ENCODE measurements at places on chromosomes 11 and 22.

DNA sequence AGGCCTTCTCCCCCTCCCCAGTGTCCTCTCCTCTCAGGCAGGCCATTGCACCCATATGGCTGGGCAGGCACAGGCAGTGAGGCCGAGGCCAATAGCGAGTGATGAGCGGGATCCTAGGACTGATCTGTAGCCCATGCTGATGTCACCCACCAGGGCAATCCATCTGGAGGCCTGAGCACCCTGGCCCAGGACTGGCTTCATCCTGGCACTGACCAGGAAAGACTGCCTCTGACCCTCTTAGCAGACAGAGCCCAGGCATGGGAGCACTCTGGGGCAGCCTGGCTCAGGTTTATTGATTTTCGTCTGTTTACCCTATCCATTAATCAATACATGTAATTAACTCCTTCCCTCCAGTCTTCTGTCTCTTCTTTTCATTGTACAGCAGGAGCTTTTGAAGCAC is 5.1 kb upstream of the TIRAP start:
- DNase-seq = peak; percentile 40

DNA sequence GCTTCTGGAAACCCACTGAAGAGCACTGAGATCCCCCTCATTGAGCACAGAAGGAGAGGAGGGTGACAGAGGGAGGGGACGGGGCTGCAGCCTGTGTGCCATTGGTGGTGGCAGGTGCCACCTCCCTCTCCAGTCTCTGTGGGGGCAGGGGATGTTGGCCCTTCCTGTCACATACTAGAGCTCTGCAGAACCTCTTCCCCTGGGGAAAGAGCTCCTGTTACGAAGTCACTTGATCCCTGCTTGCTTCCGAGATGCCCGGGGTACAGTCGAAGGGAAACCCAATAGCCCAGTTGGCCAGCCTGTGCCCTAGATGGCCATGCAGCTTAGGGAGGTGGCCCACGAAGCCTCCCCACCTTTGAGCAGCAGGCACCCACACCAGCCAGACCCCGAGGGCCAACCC is 29.4 kb downstream of the DAGLA start:
- no peak for DNase-seq

DNA sequence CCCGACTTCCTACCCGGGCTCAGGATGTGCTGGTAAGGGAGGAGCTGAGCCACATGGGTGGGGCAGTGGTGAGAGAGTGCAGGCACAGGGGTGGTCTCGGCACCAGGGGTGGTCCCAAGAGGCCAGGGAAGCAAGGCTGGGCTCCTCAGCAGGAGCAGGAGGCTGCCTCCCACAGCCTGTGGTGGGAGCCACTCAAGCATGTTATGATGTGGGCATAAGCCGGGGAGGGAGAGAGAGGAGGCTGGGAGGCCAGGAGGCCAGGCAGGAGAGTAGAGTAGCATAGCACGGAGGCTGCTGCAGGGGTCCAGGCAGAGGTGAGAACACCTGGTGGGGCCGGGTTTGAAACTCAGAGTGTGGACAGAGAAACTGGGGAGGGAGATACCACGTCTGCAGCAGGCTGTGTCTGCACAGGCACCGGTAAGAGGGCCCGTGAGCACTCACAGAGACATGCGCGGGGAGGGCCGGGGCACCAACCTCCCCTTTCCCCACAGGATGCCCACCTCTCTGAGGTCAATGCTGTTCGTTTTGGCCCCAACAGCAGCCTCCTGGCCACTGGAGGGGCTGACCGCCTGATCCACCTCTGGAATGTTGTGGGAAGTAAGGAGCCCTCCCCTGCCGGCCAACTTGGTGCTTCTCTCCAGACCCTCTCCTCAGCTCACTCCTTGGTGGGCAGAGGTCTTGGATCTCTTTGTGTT is 10.7 kb downstream of the ATG16L2 start:
- DNase-seq = no peak

GRCh38 chr11:108620958-108621772 is 27.6 kb upstream of the EXPH5 start:
- DNase-seq = no peak

DNA sequence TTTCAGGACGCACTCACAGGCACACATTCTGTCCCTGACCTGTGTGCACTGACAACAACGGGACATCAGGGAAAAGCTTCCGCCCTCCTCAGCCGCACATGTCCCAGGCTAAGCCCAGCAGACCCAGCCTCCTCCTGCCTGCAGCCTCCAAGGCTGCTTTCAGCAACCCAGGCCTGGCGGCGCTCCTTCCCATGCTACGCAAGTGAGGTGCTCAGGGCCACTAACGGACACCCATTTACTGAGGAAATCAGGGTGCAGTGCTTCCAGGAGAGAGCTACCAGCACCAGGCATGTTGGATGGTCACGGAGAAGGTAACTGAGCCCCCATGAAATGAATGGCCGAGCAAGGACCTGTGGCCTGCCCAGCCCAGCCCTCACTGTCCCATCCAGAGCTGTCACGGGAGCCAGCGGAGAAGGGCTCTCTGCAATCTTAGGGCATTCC is 6.9 kb downstream of the MOB2 start:
- no peak for DNase-seq

DNA sequence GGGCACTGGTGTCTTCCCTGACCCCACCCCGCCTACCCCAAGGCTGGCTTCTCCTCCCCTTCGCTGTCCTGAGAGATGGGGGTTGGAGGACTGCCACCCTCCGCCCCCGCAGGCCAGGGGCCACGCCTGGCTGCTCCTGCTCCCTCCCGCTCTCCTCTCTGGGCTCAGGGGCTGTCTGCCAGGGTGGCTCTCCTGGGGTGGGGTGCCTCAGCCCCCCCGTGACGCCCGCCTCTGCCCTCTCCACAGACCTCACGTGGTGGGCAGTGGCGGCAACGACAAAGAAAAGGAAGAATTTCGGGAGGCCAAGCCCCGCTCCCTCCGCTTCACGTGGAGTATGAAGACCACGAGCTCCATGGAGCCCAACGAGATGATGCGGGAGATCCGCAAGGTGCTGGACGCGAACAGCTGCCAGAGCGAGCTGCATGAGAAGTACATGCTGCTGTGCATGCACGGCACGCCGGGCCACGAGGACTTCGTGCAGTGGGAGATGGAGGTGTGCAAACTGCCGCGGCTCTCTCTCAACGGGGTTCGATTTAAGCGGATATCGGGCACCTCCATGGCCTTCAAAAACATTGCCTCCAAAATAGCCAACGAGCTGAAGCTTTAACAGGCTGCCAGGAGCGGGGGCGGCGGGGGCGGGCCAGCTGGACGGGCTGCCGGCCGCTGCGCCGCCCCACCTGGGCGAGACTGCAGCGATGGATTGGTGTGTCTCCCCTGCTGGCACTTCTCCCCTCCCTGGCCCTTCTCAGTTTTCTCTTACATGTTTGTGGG is 8.1 kb downstream of the RCOR2 start:
- no peak for DNase-seq

DNA sequence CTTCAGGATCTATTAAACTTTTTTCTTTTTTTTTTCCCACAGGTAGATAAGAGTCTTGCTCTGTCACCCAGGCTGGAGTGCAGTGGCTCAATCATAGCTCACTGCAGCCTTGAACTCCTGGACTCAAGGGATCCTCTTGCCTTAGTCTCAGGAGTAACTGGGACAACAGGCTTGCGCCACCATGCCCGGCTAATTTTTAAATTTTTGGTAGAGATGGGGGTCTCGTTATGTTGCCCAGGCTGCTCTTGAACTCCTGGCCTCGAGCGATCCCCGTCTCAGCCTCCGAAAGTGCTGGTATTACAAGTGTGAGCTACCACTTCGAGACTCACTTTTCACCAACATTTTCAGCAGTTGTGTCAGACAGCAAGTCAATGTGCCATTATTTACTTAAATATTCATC is 962 bp downstream of the SIRT3 start:
- DNase-seq = no peak

- no peak for DNase-seq
Measured at GRCh38 chr22:29517215-29517908, 36.2 kb downstream of the THOC5 start.

DNA sequence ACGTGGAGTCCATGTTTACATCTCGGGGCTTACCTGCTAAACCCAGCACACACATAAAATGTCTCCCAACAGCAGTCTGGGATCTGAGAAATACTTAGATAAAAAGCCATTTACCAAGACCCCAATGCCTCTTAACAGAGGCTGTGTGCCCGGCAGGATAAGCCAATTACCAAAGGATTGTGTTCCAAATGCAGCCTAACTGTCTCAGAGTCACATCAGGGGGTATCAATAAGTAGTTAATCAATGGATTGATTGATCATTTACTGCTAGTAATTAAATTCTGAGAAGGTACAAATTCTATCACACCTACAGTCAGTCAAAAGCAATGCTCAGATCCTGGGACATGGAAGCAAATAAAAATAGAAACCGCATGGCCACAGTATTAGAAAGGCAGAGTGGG is 125.6 kb downstream of the DSCAML1 start:
- DNase-seq = no peak

DNA sequence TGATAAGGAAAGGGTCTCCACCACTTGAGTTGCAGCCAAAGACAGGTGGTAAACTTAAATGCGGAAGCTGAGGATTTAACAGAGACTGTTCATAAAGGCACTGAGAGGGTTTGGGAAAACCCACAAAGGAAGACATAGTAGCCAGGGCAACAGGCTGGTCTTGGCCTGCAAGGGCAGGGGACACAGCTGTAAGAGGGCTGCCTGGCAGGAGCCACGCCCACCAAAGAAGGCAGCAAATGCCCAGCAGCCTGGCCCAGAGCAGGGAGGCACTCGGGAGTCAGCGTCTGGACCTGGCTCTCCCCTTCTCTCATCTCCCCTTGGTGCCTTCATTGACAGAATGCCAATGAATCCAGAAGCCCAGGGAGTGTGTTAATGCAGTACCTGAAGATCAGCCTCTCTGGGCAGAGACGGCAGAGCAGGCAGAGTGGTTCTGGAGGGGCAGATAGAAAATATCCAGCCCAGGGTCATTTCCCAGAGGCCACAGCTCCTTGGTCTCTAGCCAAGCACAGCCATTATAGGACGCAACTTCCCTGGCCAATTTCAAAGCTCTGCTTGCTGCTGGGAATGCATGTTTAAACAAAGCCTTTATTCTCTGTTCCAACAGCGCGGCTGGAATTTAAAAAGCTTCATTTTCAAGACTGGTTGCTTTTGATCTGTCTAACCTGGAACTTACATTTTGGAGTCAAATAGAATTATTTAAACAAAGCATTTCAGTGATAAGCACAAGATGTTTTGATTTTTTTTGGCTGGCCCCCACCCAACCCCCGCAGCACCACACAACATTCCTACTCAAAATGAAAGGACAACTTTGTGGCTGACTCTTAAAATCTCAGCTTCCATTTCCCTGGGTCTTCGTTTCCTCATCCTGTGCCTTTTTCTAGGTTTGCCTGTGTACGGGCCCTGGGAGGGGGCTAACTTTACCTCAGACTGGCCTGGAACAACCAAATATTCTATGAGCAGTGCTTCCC is 125.6 kb upstream of the LMO1 start:
- DNase-seq = no peak

DNA sequence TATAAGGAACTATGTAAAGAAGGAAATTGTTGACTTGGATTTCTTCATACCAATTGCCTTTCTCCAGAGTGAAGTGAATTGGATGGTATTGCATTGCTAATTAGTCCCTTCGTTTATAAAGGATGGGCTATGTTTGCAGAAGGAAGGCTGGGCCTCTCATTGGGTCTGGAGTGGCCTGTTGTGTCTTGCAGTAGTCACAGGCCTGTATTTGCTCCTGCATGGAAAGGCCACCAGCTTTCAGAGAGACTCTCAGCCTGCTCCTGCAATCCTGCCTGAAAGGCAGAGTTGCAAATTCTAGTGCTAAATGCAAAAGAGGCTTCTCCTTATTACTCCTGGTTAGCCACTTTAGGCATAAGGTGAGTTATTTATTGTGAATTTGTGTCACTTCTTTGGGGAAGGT is 103.8 kb downstream of the EXT2 start:
- DNase-seq = no peak

DNA sequence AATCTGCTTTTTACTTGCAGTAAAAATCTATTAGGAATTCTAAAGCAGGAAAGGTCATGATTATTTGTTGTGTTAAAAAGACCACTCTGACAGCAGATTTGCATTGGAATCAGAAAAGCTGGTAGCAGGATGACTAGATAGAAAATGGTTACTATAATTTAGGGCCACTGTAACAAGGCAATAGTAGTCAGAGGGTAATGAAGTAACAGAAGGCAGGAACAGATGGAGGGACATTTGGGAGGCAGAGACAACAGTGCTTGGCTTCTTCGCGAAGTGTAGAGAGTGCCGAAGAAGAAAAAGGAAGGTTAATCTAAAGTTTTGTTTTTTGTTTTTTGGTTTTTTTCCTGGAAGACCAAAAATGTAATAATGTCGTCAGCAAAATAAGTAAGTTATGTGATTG is 129.8 kb upstream of the SLC5A12 start:
- no peak for DNase-seq

- DNase-seq = peak; percentile 38
Measured at GRCh38 chr11:84564180-84564866, 1062.8 kb downstream of the DLG2 start.

DNA sequence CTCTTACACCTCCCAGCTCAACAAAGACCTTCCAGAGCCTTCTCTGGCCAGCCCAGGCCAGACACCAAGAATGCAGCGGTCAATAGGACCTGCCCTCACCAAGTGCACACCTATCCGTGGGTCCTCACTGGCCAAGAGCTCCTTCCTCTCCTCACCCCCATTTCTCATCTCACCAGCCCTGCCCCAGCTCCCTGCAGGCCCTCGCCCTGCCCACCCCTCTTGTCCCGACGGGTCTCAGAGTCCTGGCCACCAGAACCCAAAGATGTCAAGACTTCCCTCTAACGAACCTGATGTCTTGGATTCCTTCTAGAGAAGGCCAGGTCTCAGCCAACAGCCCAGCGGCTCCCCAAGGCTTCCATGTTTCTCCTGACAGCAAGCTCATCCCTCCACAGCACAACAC is 43.6 kb downstream of the IGF2 start:
- no peak for DNase-seq

DNA sequence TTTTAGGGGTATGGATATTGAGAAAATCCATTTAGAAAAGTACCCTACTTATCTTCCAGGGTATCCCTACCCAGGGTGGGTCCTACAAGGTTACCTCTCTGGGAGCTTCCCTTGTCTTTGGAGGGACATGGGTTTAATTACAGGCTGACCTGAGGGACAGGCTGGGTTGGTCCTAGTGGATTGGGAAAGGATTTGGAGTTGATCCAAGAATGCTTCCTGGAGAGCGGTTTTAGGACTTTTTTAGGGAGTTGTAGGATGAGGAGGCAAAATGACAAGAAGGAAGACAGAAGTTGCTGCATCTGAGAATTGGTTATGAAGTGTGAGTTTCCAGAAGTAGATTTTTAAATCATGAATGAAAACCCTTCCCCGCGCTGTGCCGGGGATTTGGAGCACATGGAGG is 61.8 kb upstream of the CRTAM start:
- DNase-seq = no peak

GRCh38 chr22:23119494-23120414 is 22.0 kb downstream of the RSPH14 start:
- no peak for DNase-seq

All from retina (tissue), 1 donor.